CD8-positive, alpha-beta T cell (primary cell): ENCODE measurements at places on chromosomes 6 and 20.

- no peak for DNase-seq
Measured at GRCh38 chr6:89605861-89606260, 32.7 kb downstream of the LYRM2 start.

GRCh38 chr6:125931733-125932450 is 24.7 kb upstream of the HINT3 start:
- no peak for DNase-seq

GRCh38 chr6:11810039-11810541 is 31.5 kb upstream of the ADTRP start:
- DNase-seq, result no peak

GRCh38 chr6:119079283-119079809 is 882 bp upstream of the FAM184A start:
- no peak for DNase-seq

- no peak for DNase-seq
Measured at GRCh38 chr20:48273843-48274242, 488.6 kb upstream of the SULF2 start.

DNA sequence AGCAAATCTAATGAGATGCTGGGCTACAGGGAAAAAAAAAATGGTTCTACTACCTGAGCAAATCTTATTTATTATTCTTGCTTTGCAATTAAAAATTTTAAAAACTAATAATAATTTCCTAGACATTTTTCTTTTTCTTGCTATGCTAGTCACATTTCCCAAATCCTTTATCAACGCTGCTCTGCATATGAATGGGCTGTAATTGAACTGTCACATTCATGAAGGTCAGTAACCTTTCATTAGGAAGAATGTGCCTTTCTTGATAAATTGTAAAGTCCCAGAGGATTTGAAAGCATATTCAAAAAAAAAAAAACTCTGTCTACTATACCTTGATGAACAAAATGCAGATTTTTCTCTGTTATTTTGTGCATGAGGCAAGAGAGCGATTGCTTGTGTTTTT is 538.7 kb upstream of the ID4 start:
- no peak for DNase-seq

GRCh38 chr6:143976806-143977349 is 31.2 kb downstream of the PLAGL1 start:
- DNase-seq, result no peak

GRCh38 chr6:109579361-109579760 is 96.3 kb upstream of the ZBTB24 start:
- DNase-seq, result no peak

- DNase-seq, result no peak
Measured at GRCh38 chr6:156658186-156658965, 118.8 kb upstream of the ARID1B start.

DNA sequence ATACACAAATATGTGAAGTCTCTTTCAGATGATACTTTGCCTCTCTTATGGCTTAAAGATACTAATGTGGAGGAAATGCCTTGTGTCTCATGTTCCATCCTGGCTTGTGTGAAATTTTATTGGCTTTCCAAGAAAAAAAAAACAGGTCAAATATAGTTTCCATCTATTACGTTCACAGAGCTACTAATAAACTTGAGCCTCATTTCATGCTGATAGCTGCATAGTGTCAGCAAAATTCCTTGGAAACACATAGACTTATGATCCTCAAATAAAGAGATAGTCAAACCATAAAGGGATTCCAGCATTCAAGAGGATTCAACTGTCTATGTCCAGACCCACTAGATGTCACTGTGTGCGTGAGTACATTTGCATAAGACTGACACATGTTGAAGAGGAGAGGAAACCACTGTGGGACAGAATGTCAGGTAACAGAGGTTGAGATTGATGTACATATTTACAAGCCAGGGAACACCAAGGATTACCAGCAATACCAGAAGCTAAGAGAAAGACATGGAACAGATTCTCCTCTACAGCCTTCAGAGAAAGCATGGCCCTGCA is 266.6 kb downstream of the COL12A1 start:
- DNase-seq, result no peak

DNA sequence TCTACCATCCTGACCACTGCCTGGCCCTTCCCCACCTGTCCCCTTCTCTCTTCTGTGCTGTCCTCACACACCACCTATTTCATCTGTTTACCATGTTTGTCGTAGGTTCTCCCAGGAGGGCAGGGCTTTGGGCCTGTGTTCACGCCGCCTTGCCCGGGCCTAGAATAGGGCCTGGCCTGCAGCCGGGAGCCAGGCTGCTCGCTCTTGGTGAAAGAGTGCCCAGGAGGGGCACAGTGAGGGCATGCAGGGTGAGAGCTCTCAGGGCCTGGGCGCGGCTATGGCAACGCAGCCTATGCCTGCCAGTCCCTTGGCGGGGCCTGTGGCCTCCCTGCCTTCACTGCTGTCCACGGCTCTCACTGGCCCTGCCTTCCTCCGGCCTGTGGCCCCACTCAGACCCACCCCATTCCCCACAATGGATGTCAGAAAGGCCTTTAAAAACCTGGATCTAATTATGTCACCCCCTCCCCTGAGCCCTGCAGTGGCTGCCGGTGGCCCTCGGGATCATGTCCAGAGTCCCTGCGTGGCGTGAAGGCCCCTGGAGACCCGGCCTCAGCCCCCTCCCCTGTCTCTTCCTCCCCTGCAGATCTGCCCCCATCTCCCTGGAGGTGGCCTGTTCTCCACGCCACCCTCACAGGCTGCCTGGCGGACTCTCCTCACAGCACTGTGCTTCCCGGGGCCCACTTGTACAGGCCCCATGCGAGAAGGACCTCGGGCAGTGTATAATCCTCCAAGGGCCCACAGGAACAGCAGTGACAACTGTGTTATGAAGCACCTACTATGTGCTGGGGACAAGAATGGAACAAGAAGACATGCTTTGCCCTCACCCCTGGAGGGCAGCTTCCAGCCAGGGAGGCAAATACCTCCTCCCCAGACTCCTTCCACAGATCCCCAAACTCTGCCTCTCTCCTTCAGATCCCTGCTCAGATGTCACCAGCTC is 22.9 kb upstream of the NOL4L start:
- no peak for DNase-seq

- no peak for DNase-seq
Measured at GRCh38 chr6:28648035-28648877, 122.6 kb downstream of the GPX5 start.
